Fibroblast of villous mesenchyme (primary cell): ENCODE measurements at places on chromosomes 7 and 10. TPM values are rescaled to one million over a fixed set of nuclear protein-coding genes. Genes with fewer than 3 reads are reported as not detected.

DNA sequence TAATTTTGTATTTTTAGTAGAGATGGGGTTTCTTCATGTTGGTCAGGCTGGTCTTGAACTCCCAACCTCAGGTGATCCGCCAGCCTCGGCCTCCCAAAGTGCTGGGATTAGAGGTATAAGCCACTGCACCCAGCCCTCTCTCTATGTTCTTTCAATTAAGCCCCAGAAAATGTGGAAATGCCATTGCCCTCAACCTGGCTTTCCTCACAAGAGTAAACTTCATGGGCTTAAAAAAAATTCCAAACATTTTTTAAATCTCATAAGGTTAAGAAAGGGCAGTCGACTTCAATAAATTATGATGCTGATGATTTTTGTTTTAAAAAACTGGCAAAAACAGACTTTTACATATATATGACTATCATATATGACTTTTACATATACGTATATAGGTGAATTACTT, 107.6 kb downstream of the TES start:
- peak; percentile 49 for DNase-seq

The BET1 gene
- total RNA-seq: 21.6 and 44.5 TPM in 2 replicates

DNA sequence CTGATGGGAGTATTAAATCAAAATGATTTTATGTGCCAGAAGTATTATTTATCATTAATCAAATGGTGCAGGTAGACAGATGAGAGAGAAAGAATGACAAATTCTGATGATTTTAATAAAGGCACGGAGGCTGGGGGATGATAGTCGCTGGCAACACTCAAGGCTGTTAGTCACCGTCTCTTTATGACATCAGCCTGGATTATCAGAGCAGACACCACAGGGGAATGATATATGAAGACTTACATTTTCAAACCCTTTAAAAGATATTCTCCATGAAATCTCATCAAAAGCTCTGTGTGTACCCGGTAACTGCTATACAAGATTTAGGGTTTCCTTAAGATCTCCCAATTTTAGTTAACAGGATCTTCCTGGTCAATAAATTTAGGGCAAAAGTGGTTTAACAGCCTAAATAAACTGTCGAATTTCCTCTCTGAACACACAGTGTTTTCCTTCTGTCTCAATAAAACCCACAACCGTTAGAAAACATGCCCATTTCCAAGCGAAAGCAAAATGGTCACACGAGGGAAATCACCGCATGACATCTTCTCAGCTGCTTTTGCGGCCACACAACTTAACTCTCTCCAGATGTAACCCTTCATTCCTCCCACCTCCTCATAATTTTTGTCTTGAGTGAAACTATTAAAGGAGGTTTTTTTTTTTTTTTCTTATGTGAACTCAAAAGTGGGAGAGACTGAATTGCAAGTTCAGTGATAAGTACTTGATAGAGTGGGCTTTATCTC, 133.2 kb upstream of the FAM171A1 start:
- peak; percentile 30 for DNase-seq

DNA sequence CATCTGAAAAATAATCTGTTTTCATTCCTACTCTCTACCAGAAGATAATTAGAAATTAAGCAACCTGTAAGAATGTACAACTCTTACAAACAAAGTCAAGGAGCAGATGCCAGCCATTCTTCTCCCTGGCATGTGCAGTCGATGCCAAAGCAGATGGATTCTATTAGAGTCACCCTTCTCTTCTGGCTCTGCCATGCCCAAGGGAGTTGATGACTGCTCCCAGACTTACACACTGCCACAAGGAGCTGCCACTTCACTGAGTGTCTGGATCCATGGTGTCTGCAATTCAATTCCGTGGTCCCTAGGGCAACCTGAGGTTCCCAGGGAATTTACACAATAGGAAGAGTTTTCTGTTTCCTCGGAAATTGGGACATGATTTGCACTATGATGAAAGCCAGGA, 89.1 kb upstream of the IFRD1 start:
- DNase-seq: no peak

DNA sequence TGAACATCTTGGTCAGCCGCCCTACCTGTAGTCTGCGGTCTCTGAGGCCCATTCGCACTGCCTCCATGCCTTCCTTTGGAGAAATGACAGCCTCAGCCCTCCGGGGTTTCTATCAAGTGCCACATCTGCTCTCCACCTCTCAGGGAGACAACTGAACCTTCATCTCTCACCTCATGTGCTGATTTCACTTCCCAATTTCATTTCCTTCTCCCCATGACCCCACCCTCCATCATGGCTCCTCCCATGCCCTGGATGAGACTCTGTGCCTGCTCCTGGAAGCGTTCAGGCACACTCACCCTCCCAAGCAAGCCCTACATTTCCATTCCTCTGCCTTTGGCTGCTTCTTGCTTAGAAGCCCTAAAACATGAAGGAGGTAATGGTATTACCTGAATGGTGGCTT, 7.8 kb upstream of the SCD start:
- no peak for DNase-seq

DNA sequence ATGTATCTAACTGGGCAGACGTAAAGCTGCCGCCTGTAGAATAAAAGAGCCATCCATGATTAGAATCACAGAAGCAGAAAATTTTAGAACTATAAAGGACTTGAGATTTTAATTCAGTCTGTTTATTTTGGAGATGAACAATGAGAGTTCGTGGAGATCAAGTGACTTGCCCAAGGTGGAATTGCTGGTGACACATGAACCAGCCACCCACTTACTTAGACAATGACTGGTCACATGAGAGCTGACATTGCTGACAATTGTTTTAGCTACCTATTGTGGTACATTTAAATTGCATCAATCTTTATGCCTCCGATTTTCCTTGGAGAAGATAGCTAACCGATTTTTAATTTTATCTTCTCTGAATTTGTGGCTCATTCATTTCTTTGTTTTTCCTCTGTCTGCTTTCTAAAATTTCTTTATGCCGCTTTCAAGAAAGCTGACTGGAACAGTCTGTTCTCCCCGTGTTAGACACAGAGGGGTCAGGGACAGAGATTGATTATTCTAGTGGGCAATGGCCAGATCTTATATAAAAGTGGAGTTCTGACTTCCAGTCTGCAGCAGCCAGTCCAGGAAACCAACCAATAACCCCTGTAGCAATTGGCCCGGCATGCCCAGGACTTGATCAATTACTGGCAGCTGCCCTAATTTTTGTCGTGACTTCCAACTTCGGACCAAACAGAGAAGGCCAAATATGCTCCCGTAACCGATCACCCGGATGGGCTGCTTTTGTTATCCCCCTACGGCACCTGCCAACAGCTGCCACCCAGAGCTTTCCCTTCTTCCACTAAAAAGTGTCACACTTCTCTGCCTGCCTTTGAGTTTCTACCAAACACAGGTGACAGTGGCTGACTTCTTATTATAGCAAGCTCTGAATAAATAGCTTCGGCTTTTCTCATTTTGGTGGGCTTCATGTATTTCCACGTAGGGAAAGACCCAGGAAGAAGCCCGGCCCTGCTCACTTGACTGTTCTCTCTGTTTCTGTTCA, 241.6 kb downstream of the CAMK1D start:
- DNase-seq: no peak

GRCh38 chr10:1178506-1178905, 122.3 kb downstream of the WDR37 start:
- no peak for DNase-seq

DNA sequence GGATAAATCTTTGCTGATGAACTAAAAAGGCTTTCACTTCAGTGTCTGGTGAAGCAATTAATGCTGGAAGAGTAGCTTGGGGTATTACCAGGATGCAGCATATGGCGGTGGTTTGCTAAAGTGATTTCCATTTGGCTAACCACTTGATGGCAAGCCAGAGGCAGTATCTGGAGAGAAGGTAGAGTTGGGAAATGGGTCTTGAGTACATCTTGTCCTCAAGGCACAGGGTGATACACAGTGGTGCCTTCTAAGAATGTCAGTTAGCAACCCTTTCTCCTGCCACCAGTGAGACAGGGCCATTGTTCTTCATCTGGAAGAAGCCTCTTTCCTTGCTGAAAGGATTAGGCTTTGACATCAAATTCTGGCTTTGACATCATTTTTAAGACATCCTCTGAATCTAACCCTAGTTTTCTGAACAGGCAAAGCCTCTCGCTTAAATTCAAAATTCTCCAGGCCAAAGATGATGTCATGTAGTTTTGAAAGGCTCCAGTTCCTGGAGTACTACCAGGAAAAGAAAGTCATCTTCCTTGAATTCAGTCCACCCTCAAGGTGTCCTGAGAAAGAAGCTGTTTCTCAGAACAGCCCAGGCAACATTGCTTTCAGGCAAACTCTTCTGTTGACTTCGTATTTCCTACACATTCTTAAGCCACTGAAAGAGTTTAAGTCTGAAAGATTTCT, 162.4 kb downstream of the ARID5B start:
- no peak for DNase-seq

DNA sequence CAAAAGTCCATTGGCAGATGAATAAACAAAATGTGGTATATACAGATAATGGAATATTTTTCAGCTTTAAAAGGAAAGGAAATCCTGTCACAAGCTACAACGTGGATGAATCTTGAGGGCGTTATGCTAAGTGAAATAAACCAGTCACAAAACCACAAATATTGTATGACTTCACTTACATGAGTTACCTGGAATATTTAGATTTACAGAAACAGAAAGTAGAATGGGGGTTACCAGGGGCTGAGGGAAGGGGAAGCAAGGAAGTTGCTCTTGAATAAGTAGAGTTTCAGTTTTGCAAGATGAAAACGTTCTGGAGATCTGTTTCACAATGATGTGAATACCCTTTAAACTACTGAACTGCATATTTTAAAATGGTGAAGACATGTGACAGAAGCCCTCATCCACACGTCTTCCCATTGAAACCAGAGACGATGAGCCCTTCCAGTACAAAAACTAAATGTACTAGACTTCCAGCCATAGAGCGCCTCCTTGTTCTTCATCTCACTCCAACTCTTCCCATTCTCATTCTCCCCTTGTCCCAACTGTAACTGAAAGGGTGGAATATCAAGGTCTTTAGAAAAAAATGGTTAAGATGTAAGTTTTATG, 62.4 kb downstream of the MICU1 start:
- DNase-seq: no peak

The GJD4 gene
- total RNA-seq: not detected in 2 replicates

DNA sequence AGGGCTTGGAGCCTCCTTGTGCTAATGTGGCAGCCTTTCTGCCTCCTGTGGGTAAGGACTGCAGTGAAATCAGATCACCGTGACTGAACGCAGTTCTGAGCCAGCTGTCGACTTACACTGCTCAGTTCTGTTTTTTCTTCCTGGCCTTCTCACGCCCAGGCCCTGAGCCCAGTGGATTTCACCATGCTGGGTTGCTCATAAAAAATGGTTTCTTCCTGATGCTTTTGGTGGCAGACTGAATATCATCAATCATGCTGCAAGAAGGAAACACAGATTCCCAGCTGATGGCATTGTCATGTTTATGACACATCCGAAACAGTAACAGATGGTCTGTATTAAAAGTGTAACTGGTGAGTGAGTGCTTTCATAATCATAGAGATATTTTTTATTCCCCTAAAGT, 389.6 kb downstream of the GALNT17 start:
- no peak for DNase-seq

The SORBS1 gene
- total RNA-seq: 8.2 and 13.2 TPM in 2 replicates

DNA sequence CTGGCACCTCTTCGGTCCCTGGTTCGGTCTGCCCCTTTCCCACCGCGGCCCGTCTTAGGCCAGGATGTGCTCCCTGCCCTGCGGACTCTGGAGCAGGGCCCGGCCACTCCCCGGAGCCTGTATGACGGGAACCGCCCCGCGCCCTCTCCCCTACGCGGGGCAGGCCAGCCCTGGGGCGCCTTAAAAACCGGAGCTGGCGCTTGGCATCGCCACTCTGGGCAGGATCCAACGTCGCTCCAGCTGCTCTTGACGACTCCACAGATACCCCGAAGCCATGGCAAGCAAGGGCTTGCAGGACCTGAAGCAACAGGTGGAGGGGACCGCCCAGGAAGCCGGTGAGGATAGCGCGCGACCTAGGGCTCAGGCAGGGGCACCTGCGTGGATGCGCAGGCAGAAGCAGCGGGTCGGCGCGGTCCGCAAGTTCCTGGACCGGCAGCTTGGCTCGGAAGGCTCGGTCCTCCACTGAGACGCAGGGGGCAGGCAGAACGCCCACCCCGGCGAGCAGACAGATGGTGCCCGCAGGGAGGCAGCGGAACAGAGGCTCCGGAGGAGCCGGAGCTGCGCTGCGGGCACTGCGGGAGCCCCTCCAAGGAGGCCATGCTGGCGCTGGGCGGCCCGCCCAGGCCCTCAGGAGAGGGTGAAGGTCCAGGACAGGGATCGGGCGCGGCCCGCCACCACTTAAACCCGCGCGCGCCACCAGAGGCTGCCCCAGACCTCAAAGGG, at the start of gene ADIRF:
Gene ADIRF (plus strand): TSS at position 212 of the 723 bp plus-strand sequence. CDS start 63 bp downstream, at position 275.
- no peak for DNase-seq

- peak; percentile 72 for DNase-seq
These were observed 45.7 kb upstream of the HSPA12A start for GRCh38 chr10:116787893-116788665.

DNA sequence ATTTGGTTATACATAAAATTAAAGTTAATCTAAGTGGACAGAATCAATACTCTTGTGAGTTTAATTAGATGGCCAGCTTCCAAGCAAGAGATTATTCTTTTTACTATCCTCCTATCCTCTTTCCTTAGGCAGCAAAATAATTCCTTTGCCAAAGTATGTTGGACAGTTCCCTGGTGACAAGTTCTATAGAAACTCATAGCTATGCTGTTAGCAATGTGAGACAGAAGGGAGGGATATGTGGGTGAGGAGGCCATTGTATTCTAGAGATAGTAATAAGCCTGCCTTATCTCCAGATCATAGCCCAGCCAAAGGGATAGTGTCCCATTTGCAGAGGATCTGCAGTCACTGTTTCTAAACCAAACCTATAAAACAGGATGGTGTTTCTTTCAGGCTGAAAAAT, 181.6 kb upstream of the HDAC9 start:
- DNase-seq: no peak

The TET1 gene
- total RNA-seq: 8.4 and 9.5 TPM in 2 replicates

DNA sequence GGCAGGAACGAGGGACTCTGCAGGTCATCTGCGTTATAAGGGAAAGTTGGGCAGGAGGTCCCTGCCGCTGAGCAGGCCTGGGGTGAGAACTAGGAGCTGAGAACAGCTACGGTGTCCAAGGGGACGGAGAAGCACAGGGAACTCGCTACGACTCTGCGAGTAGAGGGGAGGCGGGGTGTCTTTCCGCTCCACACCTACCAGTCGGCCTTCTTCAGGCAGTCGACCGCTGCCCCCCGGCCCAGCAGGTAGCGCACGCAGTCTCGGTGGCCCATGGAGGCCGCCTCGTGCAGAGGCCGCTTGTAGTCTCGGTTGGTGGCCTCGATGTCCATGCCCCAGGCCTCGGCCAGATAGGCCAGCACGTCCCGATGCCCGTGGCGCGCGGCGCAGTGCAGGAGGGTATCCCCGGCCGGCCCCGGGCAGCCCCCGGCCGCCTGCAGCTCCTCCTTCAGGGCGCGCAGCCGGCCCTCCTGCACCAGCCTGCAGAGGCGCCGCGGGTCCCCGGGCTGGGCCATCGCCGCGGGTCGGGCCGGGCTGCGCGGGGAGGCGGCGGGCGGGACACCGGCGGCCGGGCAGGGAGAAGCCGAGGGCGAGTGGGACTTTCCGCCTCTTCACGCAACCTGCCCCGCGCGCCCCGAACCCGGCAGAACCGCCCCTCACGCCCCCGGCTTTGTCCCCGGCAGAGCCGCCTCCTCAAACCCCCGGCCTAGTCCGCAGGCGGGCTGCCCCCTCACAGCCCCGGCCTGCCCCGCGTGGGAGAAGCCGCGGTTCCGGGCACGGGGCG, 660 bp downstream of the ANKRD16 start:
- DNase-seq: peak; percentile 30

- no peak for DNase-seq
These were observed 86.6 kb downstream of the CABCOCO1 start for GRCh38 chr10:61749291-61749690.
